Naive thymus-derived CD8-positive, alpha-beta T cell (primary cell): ENCODE measurements at places on chromosomes 4 and X.

DNA sequence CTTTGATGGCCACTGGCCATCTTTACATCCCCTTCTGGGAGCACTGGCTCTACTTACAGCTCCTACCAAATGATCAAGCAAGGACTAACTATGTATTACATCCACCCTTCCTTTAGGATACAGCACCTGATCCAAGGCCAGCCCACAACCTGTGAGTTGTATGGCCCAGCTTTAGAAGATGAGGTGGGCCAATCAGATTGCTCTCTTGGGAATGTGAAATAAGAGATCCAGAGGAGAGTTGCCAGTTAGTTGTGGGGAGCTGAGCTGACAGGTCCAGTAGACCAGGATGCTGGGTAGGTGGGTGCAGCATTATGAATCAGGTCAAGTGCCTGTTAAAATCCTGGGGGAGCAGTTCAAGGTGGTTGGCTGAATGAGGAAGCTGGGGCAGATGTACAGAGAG lies 111.5 kb downstream of the GNL3L start:
- DNase-seq: no peak

DNA sequence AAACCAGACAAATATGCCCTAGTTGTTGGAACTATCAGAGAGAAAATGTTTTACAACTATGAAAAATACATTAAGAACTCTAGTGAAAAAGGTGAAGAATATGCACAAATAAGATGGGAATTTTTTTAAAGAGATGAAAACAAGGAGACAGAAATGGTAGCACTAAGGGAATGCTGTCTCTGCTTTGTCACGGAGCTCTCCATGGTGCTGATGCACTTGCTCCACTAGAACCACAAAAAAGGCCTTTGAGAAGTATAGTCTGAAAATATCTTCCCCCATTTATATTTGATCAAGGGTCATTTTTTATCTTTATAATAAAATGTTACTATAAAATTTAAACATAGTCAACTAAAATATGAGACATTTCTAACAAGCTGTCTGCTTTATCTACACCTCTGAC lies 1655.5 kb upstream of the AGA start:
- DNase-seq: no peak

GRCh38 chrX:9604111-9604907 lies 139.5 kb downstream of the TBL1X start:
- no peak for DNase-seq

- DNase-seq: no peak
Observed at GRCh38 chr4:133865612-133866327, 335.8 kb downstream of the PABPC4L start.

- DNase-seq: no peak
Observed at GRCh38 chr4:26237916-26238315, 82.9 kb upstream of the RBPJ start.

GRCh38 chr4:150363721-150364688 lies 217.9 kb upstream of the MAB21L2 start:
- no peak for DNase-seq

GRCh38 chr4:119125931-119126330 lies 9.7 kb upstream of the MYOZ2 start:
- DNase-seq: no peak

DNA sequence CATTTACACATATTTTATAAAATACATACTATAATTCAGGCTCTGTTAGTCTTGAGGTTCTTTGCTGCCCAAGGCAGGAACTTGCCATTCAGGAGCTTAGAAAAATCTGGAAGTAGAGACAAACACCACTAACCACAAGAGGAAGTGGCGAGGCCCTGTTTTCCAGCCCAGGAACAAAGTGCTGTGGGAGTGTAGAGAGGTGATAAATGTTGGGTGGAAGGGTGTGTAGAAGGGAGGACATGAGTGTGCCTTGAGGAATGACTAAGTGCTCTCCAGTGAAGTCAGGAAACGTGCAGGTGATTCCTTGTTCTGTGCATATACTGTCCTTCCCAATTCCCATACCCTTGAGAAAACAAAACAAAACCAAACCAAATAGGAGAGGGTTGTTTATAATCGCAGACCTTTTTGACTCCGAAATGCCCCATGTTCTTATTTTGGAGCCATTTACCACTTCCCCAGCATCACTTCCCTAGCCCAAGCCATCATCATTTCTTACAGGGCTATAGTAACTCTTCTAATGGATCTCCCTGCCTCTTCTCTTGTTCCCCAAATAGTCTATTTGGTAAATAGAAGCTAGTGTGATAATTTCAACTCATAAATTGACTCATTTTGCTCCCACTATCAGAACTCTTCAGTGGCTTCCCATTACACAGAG lies 83.2 kb downstream of the GPAT3 start:
- DNase-seq: no peak

GRCh38 chr4:150482581-150482980 lies 99.4 kb upstream of the MAB21L2 start:
- no peak for DNase-seq

GRCh38 chr4:23947826-23948225 lies 58.0 kb upstream of the PPARGC1A start:
- DNase-seq: no peak

DNA sequence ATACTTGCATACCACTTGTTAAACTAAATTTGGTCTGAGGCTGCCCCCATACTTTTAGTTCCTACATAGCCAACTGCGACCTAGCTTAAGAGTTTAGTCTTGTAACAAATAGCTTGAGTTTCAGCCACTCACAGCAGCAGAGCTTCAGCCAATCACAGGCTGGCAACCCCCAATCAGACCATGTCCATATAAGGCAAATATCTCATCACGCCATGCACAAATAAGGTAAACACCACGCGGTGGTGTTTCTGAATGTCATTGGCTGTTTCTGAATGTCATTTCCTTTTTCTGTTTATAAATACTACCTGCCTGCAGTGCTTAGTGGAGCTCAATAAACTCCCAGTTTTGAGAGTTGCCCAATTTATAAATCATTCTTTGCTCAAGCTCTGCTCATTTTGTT lies 143.1 kb upstream of the MAD2L1 start:
- DNase-seq: no peak

DNA sequence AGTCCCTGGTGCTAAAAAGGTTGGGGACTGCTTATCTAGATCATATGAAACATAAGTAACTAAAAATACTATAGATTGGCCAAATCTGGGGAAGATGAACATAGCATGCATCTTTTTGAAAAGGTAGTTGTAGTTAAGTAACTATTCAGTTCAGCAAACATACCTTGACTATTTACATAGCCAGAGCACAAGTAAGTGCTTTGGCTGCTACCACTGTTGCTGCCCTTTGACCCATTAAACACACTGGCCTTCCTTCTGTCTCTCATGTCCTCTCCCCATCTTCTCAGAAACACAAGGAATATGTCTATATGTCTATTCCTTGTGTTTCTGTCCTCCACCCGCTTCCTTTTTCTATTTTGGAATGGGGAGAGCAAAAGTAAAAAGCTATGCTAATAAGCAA lies 87.9 kb upstream of the SPRY1 start:
- no peak for DNase-seq

DNA sequence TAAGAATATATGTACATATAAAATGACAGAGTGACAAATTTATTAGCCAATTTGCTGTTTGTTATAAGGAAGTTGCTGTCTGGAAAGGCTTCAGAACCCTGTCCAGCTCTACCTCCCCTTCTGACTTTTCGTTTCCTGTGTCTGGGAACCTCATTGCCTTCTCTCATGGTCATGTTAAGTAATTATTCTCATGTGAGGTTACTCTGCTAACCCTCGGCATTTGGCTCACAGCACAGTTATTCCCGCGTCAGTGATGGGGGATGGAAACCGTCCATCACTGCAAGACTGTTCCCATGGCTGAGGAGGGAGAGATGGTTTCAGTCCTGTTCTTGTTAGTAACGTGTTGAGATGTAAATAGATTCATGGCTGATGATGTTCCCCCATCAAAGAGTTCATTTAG lies 11.9 kb downstream of the EDNRA start:
- DNase-seq: no peak

DNA sequence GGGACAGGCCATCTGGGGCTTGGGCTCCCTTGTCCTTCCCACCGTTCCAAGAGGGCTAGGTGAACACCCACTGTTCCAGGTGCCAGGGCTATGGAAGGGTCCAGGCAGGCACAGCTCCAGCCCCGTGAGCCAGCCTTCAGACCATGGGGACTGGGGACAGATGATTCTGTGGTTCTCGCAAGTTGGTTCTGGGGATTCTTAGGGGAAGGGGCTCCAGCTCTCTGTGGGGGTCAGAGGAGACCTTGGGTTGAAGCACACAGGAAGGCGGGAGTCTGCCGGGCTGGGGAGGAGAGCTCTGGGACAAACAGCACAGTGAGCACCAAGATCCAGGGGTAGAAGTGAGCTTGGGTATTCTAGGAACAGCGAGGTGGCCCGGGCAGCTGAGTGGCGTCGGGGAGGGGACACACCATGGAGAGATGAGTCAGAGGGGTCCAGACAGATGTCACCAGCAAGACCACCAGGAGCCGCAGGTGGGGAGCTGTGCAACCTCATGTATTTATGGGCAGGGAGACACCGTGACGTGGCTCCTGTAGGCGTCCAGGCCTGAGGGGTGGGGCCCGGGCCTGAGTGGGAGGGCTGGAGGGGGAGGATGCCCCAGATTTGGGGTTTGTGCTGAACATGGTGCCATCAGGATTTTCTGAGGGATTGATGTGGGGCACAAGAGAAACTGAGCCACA lies 48.8 kb upstream of the HMX1 start:
- no peak for DNase-seq

GRCh38 chrX:24026432-24026831 lies 554 bp downstream of the KLHL15 start:
- DNase-seq: no peak

DNA sequence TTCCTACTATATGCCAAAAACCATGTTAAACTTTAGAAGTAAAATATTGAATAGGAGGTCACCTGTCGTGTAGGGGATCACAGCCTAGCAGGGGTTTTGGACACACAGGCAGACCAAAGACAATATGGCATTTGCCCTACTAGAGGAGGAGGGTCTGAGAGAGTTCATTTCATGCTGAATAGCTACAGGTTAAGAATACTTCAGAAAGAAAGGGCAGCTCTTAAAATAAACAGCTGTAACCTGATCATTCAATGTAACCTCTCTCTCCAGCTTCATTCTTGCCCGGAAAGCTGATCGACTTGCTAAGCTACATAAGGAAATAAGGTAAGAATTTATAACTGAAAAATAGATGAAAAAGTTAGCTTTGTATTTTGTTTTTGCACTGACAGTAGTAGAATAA lies 79.9 kb downstream of the MAOA start:
- no peak for DNase-seq

DNA sequence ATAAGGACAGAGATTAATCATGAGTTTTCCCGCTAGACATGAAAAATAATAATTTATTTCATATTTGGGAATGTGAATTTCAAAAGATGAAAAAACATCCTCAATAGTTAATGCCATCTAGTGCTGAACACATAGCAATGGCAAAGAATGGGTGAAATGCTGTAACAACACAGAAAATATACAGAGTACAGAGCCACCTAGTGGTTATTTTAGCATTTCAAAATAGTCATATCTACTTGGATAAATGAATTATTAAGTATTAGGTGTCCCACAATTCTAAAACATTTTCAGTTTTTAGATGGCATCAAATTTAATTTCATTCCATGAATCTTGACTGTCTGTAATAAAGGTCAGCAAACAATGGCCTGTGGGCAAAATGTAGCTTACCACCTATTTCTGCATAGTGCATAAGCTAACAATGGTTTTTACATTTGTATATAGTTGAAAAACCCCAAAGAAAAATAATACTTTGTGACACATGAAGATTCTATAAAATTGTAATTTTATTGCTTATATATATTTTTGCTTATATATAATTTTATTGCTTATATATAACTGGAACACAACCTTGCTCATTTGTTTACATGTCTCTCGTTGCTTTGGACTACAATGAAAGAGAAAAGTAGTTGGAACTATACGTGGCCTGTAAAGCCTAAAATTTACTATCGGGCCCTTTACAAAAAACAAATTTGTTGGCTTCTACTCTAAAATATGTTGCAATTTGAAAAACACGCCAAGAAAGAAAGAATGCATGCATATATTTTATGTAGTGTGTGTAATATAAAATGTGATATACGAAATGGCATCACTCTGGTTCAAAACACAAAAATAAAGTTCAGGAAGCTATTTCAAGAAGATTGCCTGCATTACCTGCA lies 99.1 kb upstream of the FAM47C start:
- no peak for DNase-seq

DNA sequence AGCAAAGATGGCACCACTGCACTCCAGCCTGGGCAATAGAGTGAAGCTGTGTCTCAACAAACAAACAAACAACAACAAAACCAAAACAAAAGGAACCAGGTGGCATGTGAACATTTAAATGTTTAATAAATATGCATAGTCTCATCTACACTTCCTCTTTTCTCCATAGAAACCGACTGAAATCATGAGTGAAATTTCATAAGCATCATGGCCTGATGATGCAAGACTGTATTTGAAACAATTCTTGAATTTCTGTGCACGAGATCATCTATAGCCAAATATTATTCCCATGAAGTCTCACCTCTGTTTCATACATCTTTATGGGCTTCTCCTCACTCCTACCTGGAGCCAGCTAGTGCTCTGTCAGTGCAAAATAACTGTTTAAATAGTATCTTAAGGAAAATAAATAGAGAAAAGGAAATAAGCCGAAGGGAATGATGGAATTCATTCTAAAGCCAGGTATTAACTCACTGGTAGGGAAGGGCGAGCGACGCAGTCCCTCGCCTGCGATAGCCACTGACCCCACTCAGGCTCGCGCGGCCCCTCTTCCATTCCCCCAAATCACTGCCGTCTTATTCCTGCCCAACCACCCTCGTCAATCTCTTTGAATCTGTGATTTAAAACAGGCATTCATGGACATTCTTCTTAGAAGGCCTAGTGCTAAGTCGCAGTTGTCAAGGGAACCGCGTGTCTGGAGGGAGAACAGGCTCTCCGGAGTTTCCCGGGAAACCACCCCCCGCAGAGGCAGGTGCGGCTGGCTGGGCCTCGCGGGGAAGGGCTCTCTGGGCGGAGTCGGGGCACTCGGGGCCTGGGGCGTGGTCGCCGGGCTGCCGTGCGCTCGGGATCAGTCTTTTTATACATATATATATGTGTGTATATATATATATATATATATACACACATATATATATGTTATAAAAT lies 52.4 kb upstream of the TRIM2 start:
- no peak for DNase-seq

- no peak for DNase-seq
Observed at GRCh38 chrX:18884916-18885315, 99.0 kb downstream of the PHKA2 start.

- no peak for DNase-seq
Observed at GRCh38 chr4:2245057-2245786, 3.3 kb upstream of the HAUS3 start.

GRCh38 chrX:74421036-74421739 lies at the start of gene SLC16A2:
TSS of gene SLC16A2 (plus strand) at chrX:74421493. CDS start at chrX:74421638, 145 bp downstream.
- peak; percentile 35 for DNase-seq

DNA sequence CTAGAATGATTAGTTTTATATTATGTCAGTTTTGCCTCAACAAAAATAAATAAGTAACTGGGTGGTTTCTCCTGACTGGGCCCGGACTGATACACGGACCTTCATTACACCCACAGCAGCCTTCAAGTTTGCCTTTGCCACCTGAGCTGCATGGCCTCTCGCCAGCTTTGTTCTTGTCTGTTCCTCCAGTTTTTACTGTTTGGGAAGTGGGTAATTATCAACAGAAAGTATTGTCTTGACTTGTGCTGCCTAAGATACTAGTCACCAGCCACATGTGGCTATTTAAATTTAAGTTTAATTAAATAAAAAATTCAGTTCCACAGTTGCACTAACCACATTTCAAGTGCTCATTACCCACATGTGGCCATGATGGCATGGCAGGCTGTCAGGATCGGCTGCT lies 74.7 kb upstream of the INTU start:
- no peak for DNase-seq

GRCh38 chr4:57911203-57911602 lies 801.0 kb upstream of the IGFBP7 start:
- no peak for DNase-seq

GRCh38 chr4:80138551-80139538 lies 58.5 kb upstream of the PRDM8 start:
- peak; percentile 12 for DNase-seq
